ENCODE measurements at places on chromosomes 7 and 10.
A peak's percentile ranks its signal among the peaks of the same experiment; 100 is the strongest.

GRCh38 chr10:99916776-99917175 is 93.0 kb downstream of the DNMBP start:
- H3K27ac ChIP-seq = peak overlapping the region; percentile 72
- H3K4me1 ChIP-seq = peaks cover 50% of the 10 kb centered on the region
- no peak for DNase-seq
- H3K36me3 ChIP-seq = no peaks in the 10 kb centered on the region
- H3K4me3 ChIP-seq = no peak overlapping the region

DNA sequence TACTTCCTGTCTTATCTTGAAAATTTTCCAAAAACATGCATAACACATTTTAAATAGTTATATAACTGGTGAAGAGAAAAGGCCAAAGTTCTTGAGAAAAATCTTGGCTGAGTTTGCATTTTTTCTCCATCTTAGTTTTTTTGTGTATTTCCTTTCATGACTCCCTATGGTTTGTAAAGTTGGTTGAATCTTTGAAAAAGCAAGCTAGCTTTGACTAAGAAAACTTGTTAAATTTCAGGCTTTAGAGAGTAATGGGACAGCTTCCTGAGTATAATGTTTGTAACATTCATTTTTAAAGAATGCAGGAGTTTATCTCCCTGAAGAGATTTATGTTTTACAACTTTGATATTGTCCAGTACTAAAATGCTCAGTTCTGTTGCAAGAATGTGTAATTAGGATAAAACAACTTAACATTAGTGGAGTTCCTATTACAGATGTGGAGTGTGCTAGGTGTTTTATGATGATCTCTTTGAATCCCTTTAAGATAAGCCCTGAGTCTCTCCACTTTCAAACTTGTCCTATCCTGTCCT is 11.1 kb upstream of the HERPUD2 start:
- DNase-seq = no peak
- H3K27me3 ChIP-seq = no peaks in the 10 kb centered on the region
- H3K4me1 ChIP-seq = peaks cover 7% of the 10 kb centered on the region
- no peaks in the 10 kb centered on the region for H3K36me3 ChIP-seq
- H3K27ac ChIP-seq = peak overlapping the region; percentile 29

- no peak for DNase-seq
- peaks cover 10% of the 10 kb centered on the region for H3K4me1 ChIP-seq
- H3K27me3 ChIP-seq = no peaks in the 10 kb centered on the region
- no peaks in the 10 kb centered on the region for H3K36me3 ChIP-seq
- H3K4me3 ChIP-seq = no peak overlapping the region
- no peak overlapping the region for H3K27ac ChIP-seq
Observed at GRCh38 chr7:152869677-152870051, 110.1 kb downstream of the ACTR3B start.

- H3K27ac ChIP-seq = no peak overlapping the region
- no peak overlapping the region for H3K4me3 ChIP-seq
- DNase-seq = no peak
Observed at GRCh38 chr10:13808556-13809391, 222.0 kb downstream of the PRPF18 start.

DNA sequence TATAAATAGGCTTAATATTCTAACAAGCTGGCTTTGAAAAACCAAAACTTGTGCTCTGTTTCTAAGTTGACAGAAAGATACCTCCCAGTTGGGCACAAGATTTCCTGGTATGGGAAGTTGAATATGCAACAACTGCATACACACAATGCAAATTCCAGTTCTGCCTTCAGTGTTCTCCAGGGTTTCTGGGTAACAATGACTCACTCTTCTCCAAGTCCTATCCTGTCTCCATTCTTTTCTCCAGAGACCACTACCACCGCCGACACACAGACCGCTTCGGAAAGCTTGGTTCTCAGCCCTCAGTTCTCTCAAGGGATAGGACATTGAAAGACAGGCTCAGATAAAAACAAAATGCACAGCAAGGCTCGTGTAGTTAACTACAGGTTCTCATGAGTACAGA is 12.2 kb downstream of the PDE1C start:
- H3K27me3 ChIP-seq = peaks cover 9% of the 10 kb centered on the region
- H3K4me1 ChIP-seq = peaks cover 3% of the 10 kb centered on the region
- no peak for DNase-seq

- peaks cover 3% of the 10 kb centered on the region for H3K36me3 ChIP-seq
- H3K4me1 ChIP-seq = peaks cover 11% of the 10 kb centered on the region
- H3K27ac ChIP-seq = no peak overlapping the region
Observed at GRCh38 chr7:11817111-11817740, 14.8 kb downstream of the THSD7A start.

GRCh38 chr10:132486539-132487121 is 51.0 kb upstream of the INPP5A start:
- H3K4me3 ChIP-seq = no peak overlapping the region
- H3K36me3 ChIP-seq = no peaks in the 10 kb centered on the region
- no peaks in the 10 kb centered on the region for H3K27me3 ChIP-seq
- DNase-seq = no peak
- no peaks in the 10 kb centered on the region for H3K4me1 ChIP-seq

DNA sequence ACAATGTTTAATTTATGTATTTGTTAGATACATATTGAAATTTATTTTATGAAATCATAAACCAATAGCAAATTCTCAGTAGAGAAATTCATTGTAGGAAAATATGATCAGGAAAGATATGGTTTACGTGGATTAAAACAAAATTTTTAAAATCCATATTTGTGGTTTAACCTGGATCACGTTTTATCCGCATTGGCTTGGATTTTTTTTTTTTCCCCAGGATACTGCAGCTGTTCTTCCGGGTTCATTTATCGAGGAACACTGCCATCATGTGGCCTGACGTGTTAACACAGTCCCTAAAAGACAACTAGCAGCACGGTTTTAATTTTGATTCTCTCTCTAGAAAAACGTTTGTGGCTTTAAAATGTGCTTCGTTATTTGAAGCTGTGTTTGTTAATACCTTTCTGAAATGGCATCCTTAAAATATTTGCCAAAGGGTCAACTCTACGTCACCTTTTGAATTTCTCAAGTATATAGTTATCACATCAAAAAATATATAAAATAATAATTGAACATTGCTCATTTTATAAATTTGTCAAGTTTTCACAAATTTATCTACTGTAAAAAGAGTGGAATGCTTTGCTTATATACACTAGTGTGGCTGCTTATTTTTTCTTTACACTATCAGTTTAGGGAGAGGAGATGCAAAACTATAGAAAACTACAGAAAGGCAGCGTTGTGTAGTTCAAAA is 8.7 kb upstream of the ASB4 start:
- peak; percentile 73 for DNase-seq
- H3K4me3 ChIP-seq = no peak overlapping the region
- H3K27ac ChIP-seq = no peak overlapping the region
- H3K36me3 ChIP-seq = no peaks in the 10 kb centered on the region
- H3K4me1 ChIP-seq = no peaks in the 10 kb centered on the region

- no peak for DNase-seq
- H3K27ac ChIP-seq = no peak overlapping the region
- no peaks in the 10 kb centered on the region for H3K27me3 ChIP-seq
- no peaks in the 10 kb centered on the region for H3K4me1 ChIP-seq
- no peaks in the 10 kb centered on the region for H3K36me3 ChIP-seq
Observed at GRCh38 chr7:133036289-133036688, 45.6 kb downstream of the CHCHD3 start.

- peaks cover 13% of the 10 kb centered on the region for H3K4me1 ChIP-seq
- DNase-seq = peak; percentile 70
- no peaks in the 10 kb centered on the region for H3K27me3 ChIP-seq
- peak overlapping the region; percentile 92 for H3K27ac ChIP-seq
Observed at GRCh38 chr7:5591278-5591874, 167.7 kb upstream of the TNRC18 start.

- peak overlapping the region; percentile 91 for H3K4me3 ChIP-seq
- peaks cover 25% of the 10 kb centered on the region for H3K4me1 ChIP-seq
- peaks cover 5% of the 10 kb centered on the region for H3K36me3 ChIP-seq
Observed at GRCh38 chr7:13988065-13988464, 1.4 kb downstream of the ETV1 start.

DNA sequence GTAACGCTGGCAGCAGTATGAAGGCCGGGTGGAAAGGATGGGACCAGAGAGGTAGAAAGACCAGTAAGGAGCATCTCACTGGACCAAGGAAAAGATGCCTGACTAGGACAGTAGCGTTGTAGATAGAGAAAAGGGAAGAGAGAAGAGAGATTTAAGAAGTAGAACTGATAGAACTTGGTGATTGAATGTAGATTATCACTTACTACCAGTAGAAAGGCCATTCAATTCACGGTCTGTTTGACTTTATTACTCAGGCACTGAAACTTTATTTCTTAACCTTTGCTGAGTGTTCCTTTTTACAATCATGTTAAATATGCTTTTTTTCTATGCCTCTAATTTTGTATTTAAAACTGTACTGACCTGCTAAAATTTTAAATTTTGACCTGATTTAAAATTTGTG is 12.2 kb downstream of the MCU start:
- no peaks in the 10 kb centered on the region for H3K36me3 ChIP-seq
- H3K27me3 ChIP-seq = no peaks in the 10 kb centered on the region
- no peak overlapping the region for H3K4me3 ChIP-seq
- H3K27ac ChIP-seq = no peak overlapping the region
- peaks cover 6% of the 10 kb centered on the region for H3K4me1 ChIP-seq

DNA sequence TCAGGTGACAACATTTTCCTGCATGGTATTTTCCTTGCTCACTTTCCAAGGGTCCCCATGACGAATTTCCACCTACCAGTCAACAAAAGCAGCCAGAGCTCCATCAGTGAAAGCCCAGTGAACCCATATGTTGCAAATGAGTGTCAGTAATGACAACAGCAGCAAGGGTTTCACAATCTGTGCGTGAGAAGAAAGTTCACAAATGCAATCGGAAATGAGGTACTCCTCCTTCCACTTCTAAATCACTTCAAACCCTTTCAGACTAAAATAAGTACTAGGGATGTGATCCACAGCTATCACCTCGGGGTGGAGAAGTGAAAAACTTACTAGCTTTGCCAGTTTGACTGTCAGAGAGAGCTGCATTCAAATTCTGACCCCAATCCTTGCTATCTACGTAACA is 55.6 kb upstream of the BET1 start:
- no peak overlapping the region for H3K27ac ChIP-seq
- H3K36me3 ChIP-seq = no peaks in the 10 kb centered on the region
- H3K4me3 ChIP-seq = no peak overlapping the region
- no peak for DNase-seq
- no peaks in the 10 kb centered on the region for H3K27me3 ChIP-seq

- H3K27ac ChIP-seq = no peak overlapping the region
- no peak overlapping the region for H3K4me3 ChIP-seq
- no peaks in the 10 kb centered on the region for H3K27me3 ChIP-seq
- no peaks in the 10 kb centered on the region for H3K4me1 ChIP-seq
- no peaks in the 10 kb centered on the region for H3K36me3 ChIP-seq
Observed at GRCh38 chr10:94725871-94726270, 36.6 kb upstream of the CYP2C19 start.

- no peaks in the 10 kb centered on the region for H3K36me3 ChIP-seq
- H3K4me1 ChIP-seq = peaks cover 3% of the 10 kb centered on the region
- no peak for DNase-seq
- no peak overlapping the region for H3K27ac ChIP-seq
- H3K27me3 ChIP-seq = no peaks in the 10 kb centered on the region
Observed at GRCh38 chr10:60735244-60735643, 43.0 kb upstream of the CDK1 start.

DNA sequence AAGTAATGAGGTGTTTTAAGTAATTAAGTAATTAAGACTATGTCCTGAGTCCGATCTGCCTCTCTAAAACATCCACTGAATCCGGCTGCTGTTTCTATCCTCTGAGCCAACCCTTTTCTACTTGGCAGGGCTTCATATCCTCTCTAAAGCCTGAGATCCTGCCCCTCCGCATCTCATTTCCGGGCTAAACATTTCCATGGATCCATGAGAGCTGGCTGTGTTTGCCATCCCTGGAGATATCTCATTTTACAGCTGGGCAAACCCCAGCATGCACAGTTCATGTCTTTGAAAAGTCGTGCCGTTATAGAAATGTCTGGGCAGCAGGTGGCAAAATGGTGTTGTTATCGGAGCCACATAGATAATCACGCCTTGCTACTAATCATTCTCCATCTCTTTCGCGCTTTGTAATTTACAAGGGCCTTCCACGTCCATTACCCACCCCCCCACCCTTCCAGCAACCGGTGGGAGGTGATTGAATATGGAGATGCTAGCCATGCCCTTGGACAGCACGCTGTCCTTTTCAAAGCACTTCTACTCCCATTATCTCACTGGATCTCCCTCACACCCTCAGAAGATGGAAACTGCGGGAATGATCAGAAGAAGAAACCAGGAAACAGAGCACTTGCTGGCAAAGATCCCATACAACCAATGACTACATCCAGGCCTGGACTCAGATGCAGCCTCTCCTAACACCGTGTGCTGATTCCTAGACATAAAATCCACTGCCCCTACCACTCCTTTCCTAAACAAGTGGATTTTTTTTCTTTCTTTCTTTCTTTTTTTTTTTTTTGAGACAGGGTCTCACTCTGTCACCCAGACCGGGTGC is 1189.2 kb downstream of the TYW1 start:
- no peaks in the 10 kb centered on the region for H3K27me3 ChIP-seq
- no peaks in the 10 kb centered on the region for H3K36me3 ChIP-seq
- H3K27ac ChIP-seq = no peak overlapping the region
- H3K4me3 ChIP-seq = no peak overlapping the region
- DNase-seq = peak; percentile 34
- H3K4me1 ChIP-seq = no peaks in the 10 kb centered on the region

- H3K4me1 ChIP-seq = no peaks in the 10 kb centered on the region
- H3K4me3 ChIP-seq = no peak overlapping the region
- no peaks in the 10 kb centered on the region for H3K36me3 ChIP-seq
- DNase-seq = no peak
Observed at GRCh38 chr10:35906155-35906554, 264.1 kb upstream of the FZD8 start.

- H3K4me3 ChIP-seq = no peak overlapping the region
- peaks cover 2% of the 10 kb centered on the region for H3K4me1 ChIP-seq
- H3K27ac ChIP-seq = no peak overlapping the region
- no peak for DNase-seq
- no peaks in the 10 kb centered on the region for H3K36me3 ChIP-seq
Observed at GRCh38 chr10:100013621-100014020, 3.9 kb upstream of the DNMBP start.

- DNase-seq = no peak
- H3K27ac ChIP-seq = no peak overlapping the region
- H3K4me1 ChIP-seq = no peaks in the 10 kb centered on the region
- no peaks in the 10 kb centered on the region for H3K36me3 ChIP-seq
- H3K4me3 ChIP-seq = no peak overlapping the region
- no peaks in the 10 kb centered on the region for H3K27me3 ChIP-seq
Observed at GRCh38 chr10:133197786-133198185, 32.2 kb upstream of the UTF1 start.

All from SK-N-SH (cell line).